Amygdala (tissue), 56 donors: ENCODE measurements at places on chromosomes 5 and 9.

DNA sequence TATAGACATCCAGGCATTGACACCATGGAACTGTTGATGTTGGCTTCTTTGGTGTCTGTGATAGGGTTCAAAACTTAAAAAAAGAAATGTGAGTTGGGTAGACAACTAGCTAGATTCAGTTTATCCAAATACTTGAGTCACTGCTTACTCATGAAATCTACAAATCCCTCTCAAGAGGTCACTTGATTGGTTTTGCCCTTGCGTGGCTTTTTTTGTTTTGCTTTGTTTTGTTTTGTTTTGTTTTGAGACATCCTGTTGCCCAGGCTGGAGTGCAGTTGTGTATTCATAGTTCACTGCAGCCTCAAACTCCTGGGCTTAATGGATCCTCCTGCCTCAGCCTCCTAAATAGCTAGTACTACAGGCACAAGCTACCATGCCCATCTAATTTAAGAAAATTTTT, 10.5 kb upstream of the ENTREP1 start:
- DNase-seq: no peak

- no peak for DNase-seq
Measured at GRCh38 chr5:56569566-56569965, 245.8 kb upstream of the MAP3K1 start.

DNA sequence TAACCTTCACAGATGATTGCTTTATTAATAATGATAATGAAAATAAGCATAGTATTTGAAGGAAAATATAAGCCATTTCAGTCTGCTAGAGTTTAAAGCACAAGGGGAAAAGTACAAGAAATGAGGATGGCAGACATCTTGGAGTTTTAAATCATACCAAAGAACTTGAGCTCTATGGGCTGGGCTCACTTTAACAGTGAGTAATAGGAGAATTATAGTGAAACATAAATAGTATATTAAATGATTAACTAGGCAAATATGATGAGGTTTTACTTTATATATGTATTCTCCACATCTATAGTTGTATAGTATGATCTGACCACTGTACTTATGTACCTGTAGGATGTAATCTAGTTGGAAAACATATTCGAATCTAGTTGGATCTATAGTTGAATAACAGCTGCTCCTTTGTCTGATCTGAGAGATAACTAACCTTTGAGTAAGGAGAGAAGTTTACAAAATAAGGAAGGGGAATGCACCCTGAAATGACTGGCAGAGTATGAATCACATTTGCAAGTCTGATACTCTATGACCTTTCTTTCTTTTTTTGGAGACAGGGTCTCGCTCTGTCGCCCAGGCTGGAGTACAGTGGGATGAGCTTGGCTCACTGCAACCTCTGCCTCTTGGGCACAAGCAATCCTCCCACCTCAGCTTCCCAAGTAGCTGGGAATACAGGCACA, 17.6 kb downstream of the MEGF9 start:
- DNase-seq: no peak

DNA sequence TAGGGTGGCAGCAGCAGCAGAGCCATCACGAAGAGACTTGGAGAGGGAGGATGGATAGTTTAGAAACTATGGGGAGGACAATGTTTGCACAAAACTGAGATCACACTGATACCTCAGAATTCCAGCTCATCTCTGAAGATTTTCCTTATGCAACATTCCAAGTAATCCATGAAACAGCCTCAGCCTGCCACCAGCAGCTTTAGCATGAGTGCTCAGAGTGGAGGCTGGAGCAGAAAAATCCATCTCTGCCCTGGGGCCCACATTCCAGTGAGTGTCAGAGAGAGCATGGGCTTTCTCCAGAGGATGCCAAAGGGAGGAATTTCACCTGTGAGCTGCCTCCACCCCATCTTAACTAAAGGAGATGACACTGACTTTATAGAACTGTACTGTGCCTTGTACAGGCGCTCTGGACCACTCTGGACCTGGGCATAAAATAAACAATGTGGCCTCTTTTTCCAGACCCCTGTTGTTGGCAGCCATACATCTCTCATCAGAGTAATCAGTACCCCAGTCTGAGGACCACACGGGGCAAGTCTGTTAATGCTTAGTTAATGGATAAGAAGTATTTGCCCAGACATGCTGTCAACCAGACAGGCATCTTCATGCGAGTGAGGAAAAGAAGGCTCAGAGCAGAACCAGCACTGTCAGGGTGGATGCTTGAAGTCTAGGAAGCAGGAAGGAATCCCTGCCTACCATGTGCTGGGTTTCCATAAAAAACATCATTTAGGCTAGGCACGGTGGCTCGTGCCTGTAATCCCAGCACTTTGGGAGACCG, 440.9 kb downstream of the ENC1 start:
- DNase-seq: no peak

DNA sequence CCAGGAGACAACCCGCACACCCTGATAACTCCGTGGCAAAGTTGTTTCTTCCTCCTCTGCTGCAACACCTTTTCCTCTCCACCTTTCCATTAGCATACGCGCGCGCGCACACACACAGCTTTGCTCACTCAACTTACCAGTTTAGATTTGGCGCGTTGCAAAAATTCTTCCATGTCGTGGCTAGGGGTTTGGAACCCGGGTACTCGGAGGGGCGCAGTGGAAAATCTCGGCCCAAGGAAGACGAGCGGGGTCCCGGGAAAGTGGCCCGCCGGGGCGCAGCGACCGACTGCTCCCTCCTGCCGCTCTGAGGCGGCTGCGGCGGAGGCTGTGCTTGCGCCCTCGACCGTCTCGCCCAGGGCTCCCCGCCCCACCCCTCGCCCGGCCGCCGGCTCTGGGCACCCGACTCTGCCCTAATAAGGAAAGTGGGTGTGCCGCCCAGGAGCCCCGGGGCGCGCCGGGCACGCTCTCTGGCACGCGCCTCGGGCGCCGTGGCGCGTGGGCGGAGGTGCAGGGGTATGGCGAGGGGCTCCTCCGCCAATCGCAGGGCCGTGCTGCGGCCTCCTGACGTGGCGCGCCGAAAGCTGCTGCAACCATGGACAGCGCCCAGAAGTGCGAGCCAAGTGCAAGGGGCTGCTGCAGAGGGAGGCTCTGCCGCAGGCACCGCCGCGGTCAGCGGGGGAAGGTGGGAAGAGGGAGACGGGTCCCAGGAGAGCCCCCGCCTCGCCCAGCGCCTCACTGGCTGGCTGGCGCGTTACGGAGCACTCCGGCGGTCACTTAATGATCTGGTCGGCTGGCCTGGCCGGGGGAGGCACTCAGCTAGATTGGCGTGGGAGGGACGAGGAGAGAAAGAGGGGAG, at the start of gene PRUNE2:
Gene PRUNE2, minus strand, starts transcription at position 324 of the 856 bp plus-strand sequence. Its CDS starts 151 bp downstream, at position 173.
- DNase-seq: no peak

DNA sequence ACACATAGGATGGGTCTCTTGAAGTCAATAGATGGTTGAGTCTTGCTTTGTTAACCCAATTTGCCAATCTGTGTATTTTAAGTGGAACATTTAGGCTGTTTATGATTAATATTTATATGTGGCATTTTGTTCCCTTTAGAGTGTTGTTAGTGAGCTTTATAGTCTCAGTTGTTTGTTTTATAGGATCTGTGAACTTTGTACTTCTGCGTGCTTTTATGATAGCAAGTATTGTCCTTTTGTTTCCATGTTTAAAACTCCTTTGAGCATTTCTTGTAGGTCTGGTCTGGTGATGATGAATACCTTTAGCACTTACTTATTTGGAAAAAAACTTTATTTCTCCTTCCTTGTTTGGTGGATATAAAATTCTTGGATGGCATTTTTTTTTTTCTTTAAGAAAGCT, 23.8 kb downstream of the SELENOP start:
- DNase-seq: no peak

DNA sequence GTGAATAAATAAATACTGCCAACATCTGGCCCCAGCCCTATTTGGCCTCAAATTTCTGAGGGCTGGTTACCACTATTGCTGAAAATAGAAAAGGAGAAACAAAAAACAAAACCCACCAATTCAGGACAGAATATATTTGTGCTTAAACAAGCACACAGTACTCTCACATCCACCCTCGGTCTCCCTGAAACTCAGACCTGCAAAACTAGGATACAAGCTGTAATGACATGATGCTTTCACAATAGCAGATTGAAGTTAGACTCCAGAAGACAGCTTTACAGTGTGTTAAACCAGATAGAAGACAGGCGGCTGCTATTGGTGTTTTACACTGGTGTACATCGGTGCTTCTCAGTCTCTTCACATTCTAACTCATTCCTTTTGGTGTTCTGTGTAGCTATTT, 214.9 kb upstream of the DMRT1 start:
- no peak for DNase-seq

DNA sequence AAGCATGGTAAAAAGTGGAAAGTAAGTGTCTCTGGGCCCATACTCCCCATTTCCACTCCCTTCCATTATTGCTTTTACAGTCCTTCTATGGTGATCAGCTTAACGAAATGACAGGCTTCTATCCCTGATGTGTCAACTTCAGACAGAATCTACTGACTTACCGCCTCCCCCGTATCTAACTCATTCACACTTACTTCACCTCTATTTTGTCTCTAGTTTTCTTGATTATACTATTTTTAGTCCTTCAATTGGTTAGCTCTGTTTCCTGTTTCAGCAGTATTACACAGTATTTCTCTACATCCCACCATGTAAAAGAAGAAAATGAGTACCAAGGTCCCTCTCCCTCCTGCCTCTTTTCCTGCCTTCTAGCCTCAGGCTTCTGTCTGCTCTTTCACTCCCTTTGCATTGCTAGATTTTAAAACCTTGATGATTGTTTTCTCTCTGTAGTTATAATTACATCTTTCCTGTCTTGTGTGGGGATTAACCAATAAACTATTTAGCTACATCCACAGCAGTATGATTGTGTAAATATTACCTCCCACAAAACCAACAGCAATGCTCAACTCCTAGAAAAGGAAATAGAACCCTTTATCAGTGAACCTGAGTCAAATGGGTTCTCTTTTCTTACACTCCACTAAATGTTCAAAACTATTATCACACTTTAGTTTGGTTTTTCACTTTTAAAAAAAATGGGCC, 53.4 kb downstream of the GNAQ start:
- no peak for DNase-seq

DNA sequence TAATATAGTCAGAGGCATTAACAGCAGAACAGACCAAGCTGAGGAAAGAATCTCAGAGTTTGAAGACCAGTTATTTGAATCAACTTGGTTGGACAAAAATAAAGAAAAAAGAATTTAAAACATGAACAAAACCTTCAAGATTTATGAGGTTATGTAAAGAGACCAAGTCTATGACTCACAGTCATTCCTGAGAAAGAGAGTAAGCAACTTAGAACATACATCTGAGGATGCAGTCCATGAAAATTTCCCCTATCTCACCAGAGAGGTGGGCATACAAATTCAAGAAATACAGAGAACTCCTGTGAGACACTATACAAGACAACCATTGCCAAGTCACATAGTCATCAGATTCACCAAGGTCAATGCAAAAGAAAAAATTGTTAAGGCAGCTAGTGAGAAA, 17.4 kb upstream of the C9orf72 start:
- DNase-seq: no peak

DNA sequence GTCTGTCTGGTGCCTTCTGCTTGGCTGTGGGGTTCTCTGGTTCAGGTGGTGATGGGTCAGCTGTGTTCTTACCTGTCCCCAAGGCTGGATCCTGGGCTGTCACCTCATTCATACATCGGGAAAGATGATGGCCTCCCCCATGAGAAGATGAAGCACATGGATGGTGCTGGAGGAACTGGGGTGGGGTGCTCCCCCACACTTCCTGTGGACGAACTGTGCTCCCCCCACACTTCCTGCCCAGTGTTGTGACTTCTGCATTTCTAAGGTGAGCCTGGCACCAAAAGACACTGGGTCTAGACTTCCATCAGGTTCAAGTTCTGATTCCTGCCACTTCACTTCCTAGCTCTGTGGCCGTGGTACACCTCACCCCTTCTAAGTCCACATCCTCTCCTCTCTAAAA, 4.3 kb upstream of the SURF6 start:
- DNase-seq: no peak

DNA sequence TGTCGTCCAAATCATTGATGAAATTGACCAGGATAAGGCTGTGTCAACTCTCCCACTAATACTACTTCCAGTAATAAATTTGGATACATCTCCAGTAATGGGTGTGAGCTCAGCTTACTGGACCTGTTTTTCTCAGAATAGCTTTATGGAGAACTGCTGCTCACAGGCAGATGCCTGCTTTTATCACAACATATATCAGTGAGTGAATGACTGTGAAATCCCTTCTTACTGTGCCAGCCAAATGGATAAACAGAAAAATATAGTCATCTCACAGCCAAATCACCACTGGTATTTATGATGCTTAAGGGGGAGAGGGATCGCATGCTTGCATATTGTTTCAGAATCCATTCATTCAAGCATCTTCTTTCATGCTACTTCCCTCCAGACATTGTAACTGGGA, 148.4 kb upstream of the PAPPA start:
- no peak for DNase-seq

DNA sequence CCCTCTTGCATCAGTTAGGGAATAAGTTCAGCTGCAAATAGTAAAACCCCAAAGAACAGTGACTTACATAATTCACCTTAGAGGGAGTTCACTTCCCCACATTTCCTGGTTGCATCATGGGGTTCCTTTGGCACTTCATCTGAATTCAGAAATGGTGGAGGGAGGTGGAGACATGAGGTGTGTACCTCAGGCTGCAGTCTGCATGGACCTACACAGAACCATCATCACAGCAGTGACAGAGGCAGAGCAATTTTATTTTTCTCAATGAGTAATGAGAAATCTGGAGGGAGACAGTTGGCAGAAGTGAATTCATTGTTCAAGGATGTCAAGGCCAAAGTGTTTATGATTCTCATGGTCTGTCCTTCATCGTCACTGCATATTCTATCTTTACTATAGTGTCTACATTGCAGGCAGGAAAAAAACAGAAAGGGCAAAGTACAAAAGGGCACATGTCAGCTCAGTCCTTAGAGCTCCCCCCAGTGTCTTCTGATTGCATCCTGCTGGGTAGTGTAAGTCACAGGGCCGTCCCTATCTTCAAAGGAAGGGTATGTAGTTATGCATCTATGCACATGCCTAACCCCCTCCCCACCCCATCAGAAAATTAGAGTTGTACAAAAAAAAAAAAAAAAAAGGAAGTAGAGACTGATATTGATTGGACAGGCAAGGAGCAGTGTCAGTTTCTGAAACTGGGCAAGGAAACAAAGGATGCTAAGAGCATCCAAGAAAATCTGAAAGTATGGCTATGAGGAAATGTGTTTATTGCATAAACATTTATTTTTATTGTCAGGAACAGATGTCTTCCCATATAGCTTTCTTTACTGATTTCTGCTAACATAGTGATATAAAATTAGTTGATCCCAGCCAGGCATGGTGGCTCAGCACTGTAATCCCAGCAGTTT, 132.7 kb upstream of the APC start:
- peak; percentile 33 for DNase-seq

GRCh38 chr9:27671636-27672035, 98.4 kb upstream of the C9orf72 start:
- DNase-seq: no peak
